ENCODE measurements at places on chromosomes 12 and 14.

DNA sequence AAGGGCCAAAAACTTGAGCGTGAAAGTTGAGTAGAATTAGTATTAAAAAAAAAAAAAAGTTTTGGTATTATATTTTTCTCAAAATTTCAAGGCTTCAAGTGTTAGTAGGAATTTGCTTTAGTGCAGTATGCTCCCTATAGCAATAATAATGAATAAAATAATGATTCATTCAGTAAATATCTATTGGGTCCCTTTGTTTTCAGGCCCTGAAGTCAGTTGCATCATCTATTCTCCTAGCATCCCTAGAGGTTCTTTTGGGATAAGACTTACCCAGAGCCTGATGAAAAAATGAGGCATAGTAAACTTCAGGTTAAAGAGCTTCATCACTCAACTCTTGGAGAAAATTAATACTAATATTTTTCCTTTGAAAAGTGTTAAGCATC, 1.1 kb downstream of the KMT5A start:
- no peak for DNase-seq

DNA sequence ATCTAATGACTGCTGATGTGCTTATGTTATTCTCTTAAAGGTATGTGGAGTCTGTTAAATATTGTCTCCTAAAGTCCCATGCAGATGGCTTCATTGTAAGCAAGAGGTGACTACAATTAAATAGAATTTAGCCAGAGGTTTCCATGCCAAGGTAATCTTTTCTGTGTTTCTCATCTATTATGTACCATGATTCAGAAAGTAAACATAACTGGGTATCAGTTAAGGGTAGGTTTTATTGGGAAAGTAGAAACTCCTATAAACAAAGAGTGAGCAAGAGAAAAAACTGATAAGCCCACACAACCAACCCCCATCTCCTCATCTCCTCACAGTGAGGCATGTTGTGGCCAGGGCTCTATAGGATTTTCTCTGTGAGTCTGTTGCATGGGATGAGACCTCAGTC, 611.7 kb downstream of the SNAPC1 start:
- DNase-seq: no peak

GRCh38 chr12:42585841-42586216, 3.7 kb downstream of the PRICKLE1 start:
- DNase-seq: no peak

GRCh38 chr14:80188571-80188970, 22.7 kb downstream of the DIO2 start:
- DNase-seq: no peak

DNA sequence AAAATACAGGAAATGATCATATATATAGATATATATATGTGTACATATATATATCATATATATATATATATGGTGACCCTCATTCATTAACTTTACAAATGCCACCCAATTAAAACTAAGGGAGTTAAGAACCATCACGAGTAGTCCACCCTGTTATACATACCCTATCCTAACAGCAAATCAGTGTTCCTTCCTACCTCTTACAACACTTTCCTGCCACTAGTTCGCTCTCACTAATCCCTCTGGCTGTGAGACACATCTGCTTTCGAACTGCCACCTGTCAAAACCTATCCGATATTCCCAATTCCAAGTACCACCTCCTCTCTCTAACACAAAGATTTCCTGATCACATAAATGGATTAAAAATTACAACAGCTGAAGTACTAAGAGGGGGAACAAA, 100.5 kb downstream of the EEA1 start:
- DNase-seq: no peak

DNA sequence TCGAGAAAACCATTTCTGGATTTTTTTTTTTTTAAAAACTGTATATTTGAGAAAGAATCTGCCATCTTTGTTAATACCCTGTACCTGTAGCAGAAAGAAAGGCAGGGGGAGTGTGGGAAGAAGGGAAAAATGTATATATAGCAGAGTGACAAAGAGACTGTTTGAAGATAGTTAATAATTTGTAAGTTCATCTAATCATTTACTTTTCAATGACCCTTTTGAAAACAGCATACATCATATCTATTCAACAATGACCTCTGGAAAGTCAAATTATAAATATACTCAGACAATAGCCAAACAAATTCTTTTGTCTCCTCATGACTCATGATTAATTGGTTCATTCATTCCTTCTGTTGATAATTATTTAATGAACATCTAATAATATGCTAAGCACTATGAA, 10.9 kb upstream of the CPM start:
- no peak for DNase-seq

DNA sequence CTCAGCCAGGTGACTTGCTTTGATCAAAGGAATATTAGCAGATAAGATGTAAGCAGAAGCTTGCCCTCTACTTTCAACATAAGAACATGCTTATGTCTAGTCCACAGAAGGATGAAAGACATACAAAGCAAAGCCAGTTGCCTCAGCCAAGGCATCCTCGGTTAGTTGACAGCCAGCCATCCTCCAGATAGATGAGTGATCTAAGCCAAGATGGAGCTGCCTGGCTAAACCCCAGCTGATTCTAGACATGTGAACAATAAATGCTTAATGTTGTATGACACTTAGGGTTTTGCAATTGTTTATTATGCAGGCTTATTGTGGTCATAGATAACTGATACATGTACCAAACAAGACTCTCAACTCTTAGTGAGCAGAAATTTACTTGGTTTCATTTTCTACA, 157.6 kb upstream of the TMTC2 start:
- DNase-seq: no peak

- DNase-seq: peak; percentile 44
Observed at GRCh38 chr12:85872497-85873091, 1.5 kb upstream of the NTS start.

DNA sequence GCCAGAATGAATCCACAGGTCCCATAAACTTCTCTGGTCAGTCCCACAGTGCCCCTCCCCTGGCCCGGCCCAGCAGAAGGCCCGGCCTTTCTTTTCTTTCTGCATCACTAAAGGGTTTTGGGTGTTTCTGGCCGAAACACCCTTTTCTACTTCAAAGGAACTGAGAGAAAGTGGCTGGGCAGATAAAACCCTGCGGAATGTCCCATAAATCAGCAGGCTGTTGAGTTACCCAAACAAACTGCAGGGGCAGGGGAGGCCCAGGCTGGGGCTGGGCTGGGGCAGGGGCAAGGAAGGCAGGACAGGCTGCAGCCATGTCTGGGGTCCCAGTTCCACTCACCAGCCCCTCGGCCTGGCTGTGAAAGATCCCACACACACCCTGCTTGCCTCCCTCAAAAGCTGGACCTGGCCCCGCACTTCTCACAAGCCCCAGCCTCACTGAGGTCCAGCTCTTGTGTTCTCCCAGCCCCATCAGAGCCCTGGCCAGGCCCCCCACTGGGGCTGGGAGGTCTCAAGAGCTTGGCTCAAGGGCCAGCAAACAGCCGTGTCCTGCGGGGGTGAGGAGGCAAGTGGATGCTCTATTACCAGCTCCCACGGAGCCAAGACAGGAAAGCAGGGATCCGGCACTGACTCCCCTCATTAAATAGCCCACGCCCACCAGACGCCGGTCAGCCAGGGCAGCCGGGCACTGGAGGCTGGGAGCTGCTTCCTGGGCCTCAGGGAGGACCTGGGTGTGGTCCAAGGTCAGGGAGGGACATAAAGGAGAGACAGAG, 41.9 kb downstream of the CCNK start:
- DNase-seq: no peak

- no peak for DNase-seq
Observed at GRCh38 chr12:17652436-17652835, 437.6 kb downstream of the RERGL start.

DNA sequence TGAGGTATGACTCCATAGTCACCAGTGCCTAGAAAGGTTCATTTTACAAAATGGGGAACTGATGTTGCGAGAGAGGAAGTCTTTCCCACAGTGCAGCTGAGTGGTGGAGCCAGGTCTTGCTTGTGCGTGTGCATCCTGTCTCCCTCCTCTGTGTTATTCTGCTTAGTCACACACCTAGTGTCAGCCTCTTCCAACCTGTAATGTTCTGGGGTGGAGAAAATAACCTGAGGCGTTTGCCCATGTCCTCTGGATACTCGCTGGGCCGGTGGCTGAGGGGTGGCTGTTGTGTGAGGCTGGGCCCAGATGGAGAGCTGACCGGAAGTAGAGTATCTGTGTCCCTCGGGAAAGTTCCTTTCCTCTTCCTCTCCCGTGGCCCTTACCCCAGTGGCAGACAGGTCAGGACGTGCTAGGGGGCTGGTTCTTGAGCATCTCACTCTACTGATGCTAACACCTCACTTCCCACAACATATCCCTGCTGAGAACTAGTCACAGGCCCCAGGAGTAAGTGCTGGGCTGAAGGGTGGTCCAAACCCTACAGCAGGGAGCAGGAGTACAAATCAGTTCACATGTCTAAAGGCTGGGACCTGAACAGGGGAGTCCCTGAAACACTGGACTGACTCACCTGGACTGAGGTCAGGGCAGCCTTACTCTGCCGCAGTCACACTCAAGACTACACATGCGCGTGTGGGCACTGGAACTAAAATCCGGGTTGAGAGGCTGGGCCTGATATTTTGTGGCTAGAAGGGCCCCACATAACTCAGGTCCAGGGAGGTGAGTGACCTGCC, 7.0 kb downstream of the MLF2 start:
- peak; percentile 28 for DNase-seq

DNA sequence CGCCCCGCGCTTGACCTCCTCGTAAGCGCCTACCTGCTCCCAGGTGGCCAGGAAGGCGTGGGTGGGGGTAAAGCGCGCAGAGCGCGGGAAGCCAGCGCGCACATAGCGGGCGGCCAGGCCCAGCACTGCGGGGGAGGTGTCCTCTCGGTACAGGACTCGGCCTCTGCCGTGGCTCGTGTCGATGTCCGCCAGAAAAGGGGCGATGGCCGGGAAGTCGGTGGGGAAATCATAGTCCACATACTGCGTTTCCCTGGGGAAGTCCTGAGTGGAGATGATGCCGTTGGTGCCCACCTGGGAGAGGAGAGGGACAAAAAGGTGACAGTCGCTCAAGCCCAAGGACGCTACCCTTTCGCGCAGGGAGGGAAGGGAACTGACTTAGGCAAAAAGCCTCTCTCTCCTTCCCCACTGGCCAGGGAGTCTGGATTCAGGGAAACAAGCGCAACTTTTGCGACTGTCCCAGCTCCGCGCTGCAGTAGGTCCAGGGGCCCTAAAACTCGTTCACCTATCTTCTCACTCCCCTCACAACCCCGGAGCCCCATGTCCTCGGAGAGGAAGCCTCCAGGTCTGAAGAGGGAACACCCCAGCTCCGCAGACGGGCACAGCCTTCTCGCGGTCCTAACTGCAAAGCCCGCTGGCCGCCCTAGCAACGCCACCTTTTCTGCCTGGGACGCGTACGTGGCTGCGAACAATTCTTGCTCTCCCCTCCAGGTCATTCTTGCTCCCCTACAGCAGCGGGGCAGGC, 815 bp downstream of the NID2 start:
- peak; percentile 61 for DNase-seq

DNA sequence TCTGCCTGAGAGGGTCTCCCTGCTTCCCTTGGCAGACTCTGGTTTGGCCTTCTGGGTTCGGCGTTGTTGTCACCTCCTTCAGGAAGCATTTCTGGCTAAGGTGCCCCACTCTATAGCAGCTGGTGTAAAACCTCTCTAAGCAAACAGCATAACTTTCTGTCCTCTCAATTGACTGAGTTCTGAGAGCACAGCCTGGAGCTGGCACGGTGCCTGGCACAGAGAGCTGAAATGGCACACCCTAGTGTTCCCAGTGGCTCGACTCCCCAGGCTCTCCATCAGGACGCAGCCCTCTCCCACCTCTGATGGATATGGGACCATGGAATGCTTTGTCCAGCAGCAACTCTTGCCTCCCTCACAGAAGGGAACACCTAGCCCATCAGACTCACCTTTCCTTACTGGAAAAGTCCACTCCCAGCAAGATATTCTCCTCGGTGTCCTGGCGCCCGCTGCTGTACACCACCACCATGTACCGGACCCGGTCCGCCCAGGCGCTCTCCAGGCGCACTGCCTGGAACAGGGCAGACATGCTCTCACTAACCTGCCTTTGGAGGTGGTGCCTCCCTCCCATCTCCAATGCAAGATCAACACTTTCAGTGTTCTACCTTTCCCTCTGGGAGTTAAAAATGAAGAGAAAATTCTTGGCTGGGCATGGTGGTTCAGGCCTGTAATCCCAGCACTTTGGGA, 40.6 kb downstream of the SSH1 start:
- no peak for DNase-seq

DNA sequence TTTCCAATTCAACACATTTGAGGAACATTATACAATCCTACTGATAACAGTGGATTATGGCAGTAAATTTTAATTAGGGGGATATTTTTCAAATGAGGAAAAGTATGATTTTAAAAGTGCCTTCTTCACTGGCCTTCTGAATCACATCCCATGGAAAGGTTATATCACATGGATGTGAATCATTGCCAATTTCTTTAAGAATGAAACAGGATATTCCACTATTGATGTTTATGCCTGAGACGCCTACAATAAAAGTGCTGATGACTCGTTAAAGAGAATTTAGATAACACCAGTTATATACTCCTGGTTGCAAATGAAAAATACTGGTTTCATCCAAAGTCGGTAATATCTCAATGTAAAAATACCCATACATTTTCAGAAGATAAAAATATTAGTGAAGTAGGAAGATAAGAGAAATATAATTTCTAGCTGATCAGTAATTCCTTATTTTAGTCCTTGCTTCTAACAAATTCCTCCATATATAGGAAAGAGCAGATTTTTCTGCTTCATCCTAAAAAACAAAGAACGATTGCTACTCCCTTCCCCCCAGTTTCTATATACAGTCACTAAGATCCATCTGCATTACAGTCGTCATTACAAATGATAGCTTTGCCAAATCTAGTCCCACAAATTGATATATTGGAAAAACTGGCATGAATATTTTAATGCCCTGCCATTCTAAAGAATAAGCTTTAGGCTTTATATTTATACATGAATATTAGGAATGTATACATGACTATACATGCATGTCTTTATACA, 139.5 kb upstream of the SOX5 start:
- no peak for DNase-seq

DNA sequence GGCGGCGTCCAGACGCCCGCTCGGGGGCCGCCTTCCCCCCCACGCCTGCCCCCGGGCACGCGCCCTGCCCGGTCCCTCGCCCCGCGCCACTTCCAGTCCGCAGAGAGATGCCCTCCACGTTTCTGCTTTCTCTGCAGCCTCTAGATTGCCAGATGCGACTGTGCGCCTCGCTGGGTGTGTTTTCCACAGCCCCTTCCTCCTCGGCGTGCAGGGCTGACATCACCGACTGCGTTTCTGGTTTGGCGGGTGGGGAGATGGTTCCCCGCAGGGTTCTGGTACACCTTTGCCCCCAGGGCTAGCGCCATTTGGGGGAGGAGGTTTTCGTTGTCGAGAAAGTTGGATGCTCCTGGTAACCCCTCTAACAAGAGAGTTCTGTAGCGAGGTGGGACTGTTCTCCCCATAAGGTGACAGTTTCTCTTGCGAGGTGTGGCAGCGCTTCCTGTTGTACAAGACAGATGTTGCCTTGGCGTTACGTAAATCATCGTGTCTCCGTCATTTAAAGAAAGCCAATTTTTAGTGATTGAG, 1.5 kb downstream of the CALM1 start:
- peak; percentile 51 for DNase-seq

GRCh38 chr12:41605545-41606305, 417.6 kb downstream of the PDZRN4 start:
- DNase-seq: no peak
